Stimulated activated CD8-positive, alpha-beta memory T cell treated with anti-CD3 and anti-CD28 coated beads, Interleukin-15, amount 100 ng/mL, for 24 hours (primary cell): ENCODE measurements at places on chromosomes 12 and 14.

DNA sequence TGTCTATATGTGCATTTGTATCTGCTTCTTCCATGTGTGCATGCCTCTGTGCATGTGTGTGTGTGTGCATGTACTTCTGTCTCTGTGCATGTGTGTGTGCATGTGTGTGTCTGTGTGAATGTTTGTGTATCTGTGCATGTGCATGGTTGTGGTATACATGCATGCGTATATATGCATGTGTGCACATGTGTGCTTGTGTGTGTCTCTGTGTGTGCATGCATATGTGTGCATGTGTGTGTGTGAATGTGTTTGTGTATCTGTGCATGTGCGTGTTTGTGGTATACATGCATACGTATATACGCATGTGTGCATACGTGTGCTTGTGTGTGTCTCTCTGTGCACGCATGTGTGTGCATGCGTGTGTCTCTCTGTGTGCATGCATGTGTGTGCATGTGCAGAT, 363.2 kb upstream of the SFSWAP start:
- DNase-seq = no peak

DNA sequence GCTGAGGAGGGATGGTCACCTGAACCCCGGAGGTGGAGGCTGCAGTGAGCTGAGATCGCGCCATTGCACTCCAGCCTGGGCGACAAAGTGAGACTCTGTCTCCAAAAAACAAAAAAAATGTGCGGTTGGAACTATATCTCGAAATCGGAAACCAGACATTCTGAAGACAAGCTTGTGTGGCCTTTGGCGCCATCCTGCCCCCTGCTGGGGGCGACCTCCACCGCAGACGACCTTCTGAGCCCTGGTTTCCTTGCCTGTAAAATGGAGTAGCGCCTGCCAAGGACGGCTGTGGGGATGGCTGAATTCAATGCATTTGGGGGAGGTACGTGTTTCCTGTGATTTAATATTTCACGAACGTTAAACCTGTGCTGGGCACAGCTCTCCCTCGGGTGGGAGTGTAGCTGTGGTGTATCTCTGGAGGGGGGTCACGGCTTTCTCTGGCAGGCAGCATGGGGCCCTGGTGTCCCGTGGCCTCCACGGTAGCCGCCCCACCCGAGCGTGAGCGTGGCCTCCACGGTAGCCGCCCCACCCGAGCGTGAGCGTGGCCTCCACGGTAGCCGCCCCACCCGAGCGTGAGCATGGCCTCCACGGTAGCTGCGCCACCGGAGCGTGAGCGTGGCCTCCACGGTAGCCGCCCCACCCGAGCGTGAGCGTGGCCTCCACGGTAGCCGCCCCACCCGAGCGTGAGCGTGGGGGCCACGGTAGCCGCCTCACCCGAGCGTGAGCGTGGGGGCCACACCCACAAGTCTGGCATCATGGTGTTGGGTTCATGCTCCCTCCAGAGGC, 55.3 kb downstream of the LRCOL1 start:
- DNase-seq = no peak

GRCh38 chr14:21825149-21825743, 151.6 kb upstream of the OR4E1 start:
- no peak for DNase-seq

DNA sequence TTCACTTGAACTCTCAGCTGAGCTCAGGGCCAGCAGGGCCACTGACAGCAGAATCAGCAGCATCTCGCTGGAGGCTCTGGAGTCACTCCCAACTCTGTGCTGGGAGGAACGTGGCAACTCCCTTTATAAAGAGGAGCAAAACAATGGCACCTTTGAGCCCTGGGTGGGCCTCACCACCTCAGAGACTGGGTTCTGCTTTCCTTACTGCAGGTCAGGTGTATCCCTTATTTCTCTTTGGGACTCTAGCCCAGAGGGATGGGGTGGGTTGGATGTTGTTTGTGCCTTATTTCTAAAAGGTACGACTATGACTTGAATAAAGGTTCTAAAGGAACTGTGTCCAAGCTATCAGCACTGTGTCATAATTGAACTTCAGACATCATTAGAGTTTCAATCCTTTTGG, at the start of gene PRB4:
PRB4 (minus strand) TSS at position 101 of the 400 bp plus-strand sequence; CDS start at position 63, 38 bp downstream.
- DNase-seq = no peak

DNA sequence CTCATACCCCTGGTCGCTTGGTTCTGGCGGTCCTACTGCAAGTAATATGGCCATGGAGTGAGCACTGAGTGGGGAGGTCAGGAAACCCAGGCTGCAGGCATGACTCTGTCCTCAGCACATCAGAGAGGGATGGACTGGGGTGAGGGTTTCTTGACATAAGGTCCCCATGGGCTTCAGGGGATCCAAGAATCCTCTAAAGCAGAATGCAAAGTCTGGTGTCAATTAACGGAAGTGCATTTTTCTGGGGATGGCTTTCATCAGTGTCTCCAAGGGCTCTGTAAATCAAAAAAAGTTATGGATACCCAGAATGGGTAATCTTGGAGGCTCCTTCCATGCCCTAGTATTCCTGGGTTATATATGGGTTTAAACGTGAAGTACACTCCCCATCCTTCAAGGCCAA, 3.7 kb downstream of the FIGNL2 start:
- DNase-seq = no peak

GRCh38 chr12:23887055-23887835, 62.2 kb downstream of the SOX5 start:
- DNase-seq = no peak
